ENCODE measurements at places on chromosomes 5 and 9.

- no peak for DNase-seq
Observed at GRCh38 chr9:125472926-125473701, 211.5 kb downstream of the GAPVD1 start.

DNA sequence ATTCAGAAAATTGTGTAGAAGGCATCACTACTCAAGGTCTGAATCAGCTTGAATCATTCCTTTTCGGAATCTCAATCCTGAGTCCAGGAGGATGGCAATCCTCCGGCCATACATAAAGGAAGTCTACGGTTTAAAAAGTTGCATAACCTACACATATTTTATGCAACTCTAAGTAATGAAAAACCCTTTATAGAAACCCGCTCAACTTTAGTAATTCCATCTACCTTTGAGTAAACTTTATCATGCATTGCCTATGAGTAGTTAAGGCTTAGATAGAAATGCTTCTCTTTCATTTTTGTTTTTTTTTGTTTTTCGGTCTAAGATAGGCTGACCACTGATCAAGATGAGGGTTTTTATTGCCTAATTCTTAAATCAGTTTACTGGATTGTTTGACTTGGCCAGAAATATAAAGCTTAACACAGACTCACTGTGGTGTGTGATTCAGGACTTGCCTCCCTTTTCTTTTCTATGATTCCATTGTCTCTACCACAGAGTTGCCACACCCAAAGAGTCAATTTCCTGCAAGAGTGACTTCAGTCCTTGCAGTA is 85.0 kb downstream of the LURAP1L start:
- no peak for DNase-seq

- no peak for DNase-seq
Observed at GRCh38 chr9:133246562-133246961, 28.4 kb downstream of the ABO start.

- DNase-seq = no peak
Observed at GRCh38 chr5:55636683-55637082, 75.4 kb downstream of the SLC38A9 start.

GRCh38 chr9:133160742-133161546 is 2.8 kb downstream of the GBGT1 start:
- DNase-seq = no peak

GRCh38 chr5:86613455-86613854 is 4.3 kb upstream of the COX7C start:
- DNase-seq = no peak

GRCh38 chr5:169139480-169140050 is 161.4 kb downstream of the SLIT3 start:
- no peak for DNase-seq

GRCh38 chr5:126107381-126107780 is 315.8 kb upstream of the GRAMD2B start:
- no peak for DNase-seq

DNA sequence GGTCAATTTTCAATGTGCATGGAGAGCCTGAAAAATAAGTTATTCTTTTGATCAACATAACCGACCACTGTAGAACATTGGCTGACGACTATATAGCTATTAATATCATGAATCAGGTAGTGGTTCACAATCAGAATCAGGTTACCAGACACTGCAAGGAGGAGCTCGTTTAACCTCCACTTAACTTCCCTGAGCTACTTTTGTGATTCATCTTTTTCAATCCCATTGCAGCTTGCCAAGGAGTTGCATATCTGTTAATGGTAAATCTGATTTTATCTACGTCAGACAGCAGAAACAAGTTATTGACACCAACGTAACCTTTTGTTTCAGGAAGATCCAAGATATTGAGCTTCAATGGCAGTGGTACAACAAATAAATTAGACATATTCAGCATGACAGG is 2263.8 kb upstream of the ACO1 start:
- no peak for DNase-seq

DNA sequence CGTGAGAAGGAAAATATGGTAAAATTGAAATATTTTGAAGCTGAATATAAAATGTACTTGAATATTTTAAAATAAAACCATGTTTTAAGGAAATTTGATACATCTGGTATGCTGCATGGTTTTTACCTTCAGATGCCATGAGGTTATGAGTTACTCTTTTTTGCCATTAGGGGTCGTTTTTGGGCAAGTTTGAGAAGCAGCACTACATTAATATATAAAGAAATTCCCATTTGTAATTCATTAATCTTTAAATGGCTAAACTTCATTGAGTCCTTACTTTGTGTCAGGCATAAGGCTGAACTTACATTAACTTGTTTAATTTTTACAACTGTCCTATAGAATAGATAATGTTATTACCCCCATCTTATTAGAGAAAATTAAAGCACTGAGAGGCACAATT is 152.3 kb downstream of the KDM4C start:
- DNase-seq = no peak

DNA sequence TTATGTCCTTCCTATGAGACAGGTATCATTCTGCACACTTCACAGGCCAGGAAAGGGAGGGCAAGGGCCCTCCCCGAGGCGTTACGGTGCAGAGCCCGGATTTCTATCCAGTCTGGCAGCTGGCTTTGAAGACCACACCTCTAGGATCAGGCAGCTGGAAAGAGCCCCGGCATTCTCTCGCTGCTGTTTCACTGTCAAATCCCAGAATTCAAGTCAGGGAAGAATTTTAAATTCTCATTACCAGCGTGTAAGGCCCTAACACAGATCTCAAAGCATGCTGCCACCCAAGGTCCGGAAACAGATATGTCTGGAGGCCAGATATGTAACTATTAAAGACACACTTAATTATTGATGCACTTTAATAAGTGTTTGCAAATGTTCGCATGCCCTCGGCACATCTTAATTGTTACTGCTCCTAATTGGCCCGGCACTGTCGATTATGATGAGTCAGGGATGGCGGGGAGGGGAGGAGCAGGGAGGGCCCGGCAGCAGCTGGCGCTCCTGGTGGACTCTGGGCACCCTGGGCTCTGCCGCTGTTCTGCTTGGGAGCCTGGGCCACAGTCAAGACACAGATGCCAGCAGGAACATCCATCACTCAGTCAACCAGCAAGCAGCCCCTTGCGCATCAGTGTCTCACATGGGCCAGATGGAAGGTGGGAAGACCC is 76.3 kb upstream of the BARHL1 start:
- DNase-seq = no peak

DNA sequence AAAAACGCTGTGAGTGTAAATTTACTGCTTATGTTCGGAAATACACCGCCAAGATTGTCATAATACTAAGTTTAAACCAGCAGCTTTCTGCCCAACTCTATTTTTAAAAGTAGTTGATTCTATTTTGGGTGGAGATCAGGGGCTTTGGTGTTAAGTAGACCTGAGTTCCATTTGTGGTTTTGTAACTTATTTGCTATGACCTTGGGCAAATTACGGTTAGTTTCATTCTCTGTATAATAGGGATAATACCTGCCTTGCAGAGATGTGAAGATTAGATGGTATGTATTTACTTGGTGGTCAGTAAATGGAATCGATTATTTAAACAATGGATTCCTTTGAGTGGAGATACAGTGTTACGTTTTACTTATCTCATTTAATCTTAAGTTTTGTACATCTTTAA is 1.6 kb downstream of the RAD23B start:
- no peak for DNase-seq

DNA sequence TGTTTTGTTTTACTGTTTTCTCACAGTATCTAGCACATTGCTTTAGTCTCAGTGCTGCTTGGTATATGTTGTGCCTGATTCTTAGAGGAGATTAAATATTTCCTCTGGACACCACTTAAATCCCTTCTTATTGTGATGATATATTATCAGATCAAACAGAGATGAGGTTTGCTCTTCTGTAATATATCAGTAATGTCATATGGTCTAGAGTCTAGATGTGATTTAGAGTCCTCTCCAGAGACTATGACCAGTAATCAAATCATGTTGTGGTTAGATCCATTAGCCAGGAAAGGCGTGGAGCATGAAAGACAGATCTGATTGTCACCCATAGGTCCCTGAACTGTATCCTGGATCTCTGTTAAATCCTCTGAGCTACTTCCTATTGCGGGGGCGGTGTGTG is 24.4 kb downstream of the CAMK4 start:
- DNase-seq = no peak

GRCh38 chr5:147530530-147531389 is 20.9 kb upstream of the DPYSL3 start:
- no peak for DNase-seq

DNA sequence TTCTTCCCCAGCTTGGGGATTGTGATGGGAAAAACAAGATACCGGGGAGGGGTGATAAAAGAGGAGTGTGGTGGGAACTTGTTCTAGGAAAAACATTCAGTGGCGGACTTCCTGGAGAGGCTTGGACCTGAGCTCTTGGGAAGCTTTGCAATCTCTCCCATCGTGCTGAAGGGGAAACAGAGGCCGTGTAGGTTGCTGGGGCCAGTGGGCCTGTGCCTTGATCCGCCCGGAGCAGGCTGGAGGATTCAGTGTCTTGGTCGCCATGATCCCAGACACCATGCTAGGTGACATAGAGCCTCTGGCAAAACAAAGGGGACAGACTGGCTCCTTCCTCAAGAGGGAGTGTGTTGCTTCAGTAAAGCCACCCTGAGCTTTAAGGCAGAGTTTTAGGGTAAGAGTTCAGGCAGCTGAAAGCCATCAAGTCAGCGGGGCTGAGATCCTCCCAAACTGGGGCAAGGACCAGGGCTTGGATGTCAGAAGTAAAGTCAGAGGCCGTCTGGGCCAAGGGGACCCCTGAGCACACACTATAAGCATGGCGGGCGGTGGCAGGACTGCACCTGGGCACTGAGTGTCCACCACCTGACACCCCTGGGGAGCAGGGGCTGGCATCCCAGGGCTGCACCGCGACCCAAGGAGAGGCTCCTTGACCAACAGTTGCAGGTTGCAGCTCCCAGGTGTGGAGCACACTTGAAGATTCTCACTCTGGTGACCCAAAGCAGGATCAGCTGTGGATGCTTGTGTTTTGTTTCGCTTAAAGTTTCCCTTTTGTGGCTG is 44.7 kb downstream of the TRIP13 start:
- no peak for DNase-seq

GRCh38 chr9:127979015-127979332 is 1.8 kb downstream of the EEIG1 start:
- no peak for DNase-seq
